ENCODE measurements at places on chromosomes 11 and 22. TPM values are rescaled to one million over a fixed set of nuclear protein-coding genes. Genes with fewer than 3 reads are reported as not detected.

GRCh38 chr22:46017166-46017565 is 40.2 kb upstream of the WNT7B start:
- DNase-seq: no peak

- no peak for DNase-seq
Measured at GRCh38 chr11:45659031-45659817, 6.2 kb downstream of the CHST1 start.

RAG2 gene
- polyA plus RNA-seq: not detected

DNA sequence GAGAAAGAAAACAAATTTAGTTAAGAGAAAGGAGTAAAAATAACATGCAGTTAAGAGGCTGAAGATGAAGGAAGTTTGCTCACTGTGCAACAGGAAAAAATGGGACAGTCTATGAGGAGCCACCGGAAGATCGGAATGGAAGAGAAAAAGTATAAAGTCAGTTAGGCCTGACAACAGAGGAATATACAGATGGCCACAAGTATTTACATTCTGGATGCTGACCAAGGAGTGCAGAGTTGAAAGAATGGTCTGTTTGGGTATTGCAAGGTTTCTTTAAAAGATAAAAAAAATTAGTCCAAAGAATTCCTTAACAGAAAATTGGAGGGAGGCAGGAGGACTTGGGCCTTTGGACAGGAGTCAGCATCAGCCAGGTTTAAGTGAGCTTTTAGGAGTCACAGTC is 37.5 kb downstream of the RBFOX2 start:
- DNase-seq: no peak

DNA sequence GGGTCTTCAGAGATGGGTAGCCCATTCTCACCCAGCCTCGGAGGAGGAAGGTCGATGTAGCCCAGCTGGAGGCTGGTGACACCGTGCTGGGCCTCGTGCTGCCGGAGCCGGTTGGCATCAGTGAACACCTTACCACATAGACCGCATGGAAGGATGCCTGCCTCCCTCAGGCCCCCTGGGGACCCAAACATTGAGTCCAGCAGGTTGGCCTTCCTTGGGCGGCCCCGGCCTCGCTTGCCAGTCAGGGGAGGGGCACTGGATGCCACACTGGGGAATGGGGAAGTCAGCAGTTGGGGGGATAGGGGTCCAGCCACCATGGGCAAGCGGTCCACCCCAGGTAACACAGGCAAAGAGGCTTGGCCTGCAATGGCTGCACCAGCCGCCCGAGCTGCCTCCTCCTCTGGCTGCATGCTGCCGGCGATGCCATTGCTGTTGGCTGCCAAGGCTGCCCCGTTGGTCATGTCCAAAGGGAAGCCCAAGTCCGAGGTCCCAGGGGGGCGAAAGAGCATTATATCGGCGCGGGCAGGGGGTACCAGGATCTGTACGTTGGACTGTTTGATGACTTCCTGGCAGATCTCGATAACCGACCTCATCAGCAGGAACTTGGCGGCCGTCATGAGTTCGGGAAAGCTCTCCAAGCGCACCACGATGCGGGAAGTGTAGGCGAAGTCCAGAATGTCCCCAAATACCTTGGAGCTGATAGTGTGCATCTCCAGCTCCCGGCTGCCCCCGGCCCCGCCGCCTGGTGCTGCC is 1.4 kb downstream of the PATZ1 start:
- peak; percentile 47 for DNase-seq

KDM2A gene
- 34.1 TPM for polyA plus RNA-seq

DNA sequence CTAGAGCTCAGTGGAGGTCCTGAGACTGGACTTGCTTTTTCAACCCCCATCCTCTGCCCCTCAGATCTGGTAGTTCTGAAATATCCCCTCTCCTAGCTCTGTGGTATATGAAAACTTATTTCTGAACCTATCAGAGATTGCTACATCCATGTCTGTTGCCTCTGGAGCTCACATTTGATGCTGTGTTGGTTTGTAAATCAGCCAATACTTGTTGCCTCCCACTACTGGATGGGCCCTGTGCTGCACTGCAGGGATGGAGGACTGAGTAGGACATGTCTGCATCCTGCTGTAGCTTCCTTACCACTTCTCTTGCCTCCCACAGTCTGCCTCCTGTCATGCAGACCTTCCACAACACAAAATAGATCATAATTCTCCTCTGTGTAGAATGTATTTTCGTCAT is 5.2 kb downstream of the OLFML1 start:
- DNase-seq: no peak

MFNG gene
- polyA plus RNA-seq: 7.1 TPM

Data from ovary (tissue), 10 donors.